ENCODE measurements at places on chromosomes 7 and 10.

- DNase-seq, result no peak
Observed at GRCh38 chr10:78332012-78332411, 298.3 kb downstream of the RPS24 start.

DNA sequence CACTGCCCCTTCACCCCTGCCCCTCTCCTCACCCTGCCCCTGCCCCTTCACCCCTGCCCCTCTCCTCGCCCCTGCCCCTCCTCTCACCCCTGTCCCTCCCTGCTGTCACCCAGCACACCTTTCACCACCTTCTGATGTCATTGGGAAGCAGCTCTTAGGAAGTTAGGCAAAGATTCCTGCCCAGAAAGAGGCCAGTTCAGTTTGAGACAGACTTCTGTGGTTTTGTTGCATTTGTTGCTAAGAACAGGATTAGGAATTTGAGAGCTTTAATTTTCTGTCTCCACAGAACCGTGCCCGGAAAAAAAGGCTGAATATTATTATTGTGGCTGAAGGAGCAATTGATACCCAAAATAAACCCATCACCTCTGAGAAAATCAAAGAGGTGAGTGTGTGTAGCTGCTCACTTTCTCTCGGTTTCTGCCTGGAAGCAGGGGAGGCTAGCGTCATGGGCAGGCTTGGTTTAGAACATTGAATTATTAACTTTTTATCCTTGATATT is 39.6 kb downstream of the PFKP start:
- DNase-seq, result no peak

- DNase-seq, result no peak
Observed at GRCh38 chr10:100976906-100977305, 7.6 kb downstream of the SEMA4G start.

DNA sequence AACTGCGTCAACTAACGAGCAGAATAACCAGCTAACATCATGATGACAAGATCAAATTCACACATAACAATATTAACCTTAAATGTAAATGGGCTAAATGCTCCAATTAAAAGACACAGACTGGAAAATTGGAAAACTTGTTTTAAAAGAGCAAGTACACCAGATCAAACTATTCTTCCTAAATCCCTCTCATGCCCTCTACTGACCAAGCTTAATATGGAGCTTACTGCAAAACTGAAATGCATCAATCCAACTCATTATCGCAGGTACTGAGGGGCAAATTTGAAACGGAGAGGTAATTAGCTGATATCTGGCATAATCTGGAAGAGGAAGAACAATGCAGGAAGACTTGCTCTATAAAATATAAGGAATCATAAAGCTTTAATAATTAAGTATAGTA is 1223.8 kb downstream of the NXPH1 start:
- DNase-seq, result no peak

DNA sequence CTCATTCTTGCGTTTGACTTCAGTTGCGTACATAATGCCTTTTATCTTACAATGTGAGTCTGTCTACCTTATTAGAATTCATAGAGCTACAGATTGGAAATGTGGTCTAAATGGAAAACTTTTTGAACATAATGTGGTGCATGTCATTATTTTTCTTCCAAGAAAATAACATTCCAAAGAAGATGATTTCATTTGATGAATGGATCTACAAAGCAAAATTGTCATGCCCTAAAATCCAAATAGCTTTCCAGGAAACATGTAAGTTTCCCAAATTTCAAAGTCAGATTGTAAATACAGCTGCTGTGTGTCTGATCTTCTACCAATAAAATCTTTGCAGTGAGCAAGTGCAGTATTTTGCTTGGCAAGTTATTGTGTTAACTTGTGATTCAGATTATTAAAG is 101.8 kb upstream of the FZD8 start:
- no peak for DNase-seq

GRCh38 chr10:1193561-1193960 is 137.4 kb downstream of the WDR37 start:
- no peak for DNase-seq

- DNase-seq, result no peak
Observed at GRCh38 chr10:88508796-88509195, 74.3 kb downstream of the RNLS start.

DNA sequence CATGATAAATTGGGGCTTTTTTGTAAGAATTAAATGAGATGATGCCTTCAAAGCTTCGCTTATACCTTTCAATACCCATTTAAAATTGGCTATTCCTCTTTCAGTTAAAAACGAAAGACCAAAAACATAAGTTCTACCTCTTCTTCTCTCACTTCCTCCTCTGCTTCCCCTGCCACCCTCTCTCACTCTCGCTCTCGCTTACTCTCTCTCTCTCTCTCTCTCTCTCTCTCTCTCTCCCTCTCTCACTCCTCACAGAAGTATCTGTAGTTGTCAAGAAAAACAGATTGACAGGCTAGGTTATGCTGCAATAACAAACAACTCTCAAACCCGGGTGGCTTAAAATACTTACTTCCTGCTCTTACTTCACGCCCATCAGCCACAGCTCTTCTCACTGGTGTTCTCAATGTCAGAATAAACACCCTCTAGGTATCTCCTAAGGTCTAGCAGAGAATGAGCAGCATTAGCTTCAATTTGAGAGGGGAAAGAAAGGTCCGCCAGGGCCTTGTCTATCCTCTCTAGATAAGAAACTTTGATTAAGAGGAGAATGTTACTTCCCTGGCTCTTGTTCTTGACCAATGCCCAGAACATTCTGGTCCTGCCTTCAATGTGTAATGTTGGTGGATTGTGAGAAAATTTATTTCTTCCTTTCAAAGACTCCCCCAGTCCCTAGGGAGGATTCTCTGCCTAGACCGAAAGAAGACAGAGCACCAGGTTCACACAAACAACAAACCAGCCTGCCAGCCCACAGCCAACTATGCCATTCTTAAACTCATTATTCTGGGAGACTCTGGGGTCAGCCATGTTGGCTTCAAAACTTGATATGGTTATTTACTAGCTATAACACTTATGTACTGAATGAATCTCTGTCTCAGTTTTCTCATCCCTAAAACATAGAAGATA is 1028.7 kb downstream of the XPNPEP1 start:
- DNase-seq, result no peak

- no peak for DNase-seq
Observed at GRCh38 chr10:109591601-109592000, 331.7 kb downstream of the XPNPEP1 start.

- no peak for DNase-seq
Observed at GRCh38 chr7:130943981-130944380, 210.0 kb upstream of the KLF14 start.

- no peak for DNase-seq
Observed at GRCh38 chr7:155161690-155162089, 91.6 kb downstream of the HTR5A start.

GRCh38 chr10:128934492-128934891 is 532.5 kb upstream of the MGMT start:
- no peak for DNase-seq
